ENCODE measurements at places on chromosomes 13 and 19. TPM values are rescaled to one million over a fixed set of nuclear protein-coding genes. Genes with fewer than 3 reads are reported as not detected.

NDFIP2 gene
- total RNA-seq, result 9.7 TPM

ZNF536 gene
- 0.41 TPM for total RNA-seq

- H3K4me1 ChIP-seq, result peaks cover 81% of the 10 kb centered on the region
- H3K27ac ChIP-seq, result peak overlapping the region; percentile 99
- no peak for DNase-seq
- no peaks in the 10 kb centered on the region for H3K36me3 ChIP-seq
Measured at GRCh38 chr19:12783291-12783848, 7.9 kb upstream of the JUNB start.

GRCh38 chr19:43618921-43619261, 538 bp downstream of the ZNF428 start:
- H3K4me1 ChIP-seq, result no peaks in the 10 kb centered on the region
- H3K27me3 ChIP-seq, result no peaks in the 10 kb centered on the region
- peak overlapping the region; percentile 80 for H3K27ac ChIP-seq
- H3K4me3 ChIP-seq, result peak overlapping the region; percentile 72
- no peaks in the 10 kb centered on the region for H3K36me3 ChIP-seq

- H3K27ac ChIP-seq, result no peak overlapping the region
- peak overlapping the region; percentile 43 for H3K4me3 ChIP-seq
- H3K4me1 ChIP-seq, result peaks cover 14% of the 10 kb centered on the region
- no peaks in the 10 kb centered on the region for H3K27me3 ChIP-seq
- no peak for DNase-seq
- no peaks in the 10 kb centered on the region for H3K36me3 ChIP-seq
Measured at GRCh38 chr13:80307401-80307987, 33.4 kb downstream of the SPRY2 start.

DNA sequence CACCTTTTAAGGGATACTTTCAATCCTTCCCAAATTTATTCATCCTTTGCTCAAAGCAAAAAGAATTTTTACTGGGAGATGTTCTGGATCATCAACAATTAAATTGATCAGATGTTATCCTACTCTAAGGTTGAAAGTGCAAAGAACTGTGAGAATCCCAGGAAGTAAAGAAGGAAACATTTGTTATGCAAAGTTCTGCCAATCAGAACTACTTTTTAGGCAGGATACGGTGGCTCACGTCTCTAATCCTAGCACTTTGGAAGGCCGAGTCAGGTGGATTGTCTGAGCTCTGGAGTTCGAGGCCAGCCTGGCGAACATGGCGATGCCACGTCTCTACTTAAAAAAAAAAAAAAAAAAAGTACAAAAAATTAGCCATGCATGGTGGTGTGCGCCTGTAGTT, 882.3 kb downstream of the DIAPH3 start:
- H3K4me3 ChIP-seq, result no peak overlapping the region
- H3K27me3 ChIP-seq, result no peaks in the 10 kb centered on the region
- no peaks in the 10 kb centered on the region for H3K36me3 ChIP-seq
- no peak overlapping the region for H3K27ac ChIP-seq
- DNase-seq, result no peak

DNA sequence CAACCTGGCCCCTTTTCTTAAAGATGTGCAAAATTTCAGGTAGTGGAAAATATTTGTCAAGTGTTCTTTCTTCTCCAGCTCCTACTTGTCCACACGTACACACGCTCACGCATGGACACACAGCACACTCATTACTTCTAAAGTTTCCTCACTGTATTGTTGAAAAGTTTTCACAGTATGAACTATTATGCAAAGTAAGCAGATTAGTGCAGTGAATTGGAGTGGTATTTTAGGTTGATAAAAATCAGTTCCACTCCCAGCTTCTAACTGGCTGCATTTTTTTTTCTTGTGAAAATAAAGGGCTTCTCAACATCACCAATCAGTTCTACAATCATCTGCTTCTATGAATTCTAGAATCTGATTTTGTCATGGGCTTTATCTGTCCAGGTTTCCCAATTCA, 264.5 kb downstream of the DCT start:
- no peaks in the 10 kb centered on the region for H3K36me3 ChIP-seq
- H3K27ac ChIP-seq, result no peak overlapping the region
- no peak overlapping the region for H3K4me3 ChIP-seq

GRCh38 chr19:48135411-48135810, 24.8 kb upstream of the PLA2G4C start:
- no peak overlapping the region for H3K4me3 ChIP-seq
- no peak overlapping the region for H3K27ac ChIP-seq
- no peaks in the 10 kb centered on the region for H3K4me1 ChIP-seq
- DNase-seq, result no peak
- H3K36me3 ChIP-seq, result no peaks in the 10 kb centered on the region

DNA sequence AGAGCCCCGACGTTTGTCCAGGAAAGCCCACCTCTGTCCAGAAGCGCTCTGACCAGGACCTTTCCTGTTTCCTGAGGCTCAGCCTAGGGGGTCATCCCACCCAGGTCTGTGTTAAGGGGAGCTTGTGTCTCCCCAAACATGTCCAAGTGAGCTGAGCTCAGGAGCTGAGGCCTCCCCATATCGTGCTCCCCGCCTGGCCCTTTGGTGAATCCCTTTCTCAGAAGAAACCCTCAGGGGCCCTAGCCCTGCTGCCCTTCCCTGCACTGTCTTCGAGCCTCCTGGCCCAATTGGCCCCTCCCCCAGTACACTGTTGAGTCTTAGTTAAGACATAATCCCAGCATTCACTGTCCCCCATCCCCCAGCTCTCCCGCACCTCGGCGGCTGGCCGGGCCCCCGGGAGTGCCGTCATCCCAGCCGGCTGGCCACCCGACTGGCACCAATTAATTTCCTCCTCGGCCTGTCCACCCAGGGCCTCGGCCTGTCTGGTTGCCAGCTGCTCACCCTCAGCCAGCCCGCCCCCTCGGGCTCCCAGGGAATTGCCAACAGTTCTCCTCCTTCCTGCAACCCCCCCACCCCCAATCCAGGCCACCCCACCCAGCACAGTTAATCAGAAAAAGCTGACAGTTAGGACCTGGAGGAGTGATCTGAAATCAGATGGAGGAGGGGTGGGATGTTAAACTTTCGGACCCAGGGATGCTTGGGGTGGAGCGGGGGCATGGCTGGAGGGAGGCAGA, 13.6 kb downstream of the IER2 start:
- peak overlapping the region; percentile 93 for H3K27ac ChIP-seq
- no peaks in the 10 kb centered on the region for H3K36me3 ChIP-seq
- no peaks in the 10 kb centered on the region for H3K27me3 ChIP-seq
- peak overlapping the region; percentile 71 for H3K4me3 ChIP-seq
- no peak for DNase-seq

Data from thoracic aorta (tissue), 2 donors.